ENCODE measurements at places on chromosomes 3 and 15. TPM values are rescaled to one million over a fixed set of nuclear protein-coding genes. Genes with fewer than 3 reads are reported as not detected.

DNA sequence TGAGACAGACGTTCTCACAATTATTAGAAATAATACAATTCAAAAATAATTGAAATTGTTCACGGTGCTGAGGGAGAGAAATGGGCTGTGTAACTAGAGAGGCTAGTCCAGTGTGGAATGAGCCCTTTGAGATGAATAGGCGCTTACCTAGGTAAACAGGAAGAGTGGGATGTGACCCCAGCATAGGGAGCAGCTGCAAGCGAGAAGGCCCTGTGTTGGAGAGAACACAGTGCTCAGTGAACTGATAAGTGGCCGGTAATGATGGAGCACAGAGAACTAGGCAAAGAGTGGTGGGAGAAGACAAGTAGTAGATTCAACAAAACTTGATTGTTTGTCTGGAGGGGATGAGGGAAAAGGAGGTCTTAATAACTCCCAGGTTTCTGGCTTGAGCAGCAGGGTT lies 103.9 kb downstream of the HCN4 start:
- peaks cover 8% of the 10 kb centered on the region for H3K36me3 ChIP-seq
- no peaks in the 10 kb centered on the region for H3K4me1 ChIP-seq
- DNase-seq = no peak
- no peaks in the 10 kb centered on the region for H3K27me3 ChIP-seq

Gene UBAP1L
- total RNA-seq = 7.2 TPM

Gene GP5
- total RNA-seq = not detected

Gene BNC1
- 10.7 TPM for total RNA-seq

DNA sequence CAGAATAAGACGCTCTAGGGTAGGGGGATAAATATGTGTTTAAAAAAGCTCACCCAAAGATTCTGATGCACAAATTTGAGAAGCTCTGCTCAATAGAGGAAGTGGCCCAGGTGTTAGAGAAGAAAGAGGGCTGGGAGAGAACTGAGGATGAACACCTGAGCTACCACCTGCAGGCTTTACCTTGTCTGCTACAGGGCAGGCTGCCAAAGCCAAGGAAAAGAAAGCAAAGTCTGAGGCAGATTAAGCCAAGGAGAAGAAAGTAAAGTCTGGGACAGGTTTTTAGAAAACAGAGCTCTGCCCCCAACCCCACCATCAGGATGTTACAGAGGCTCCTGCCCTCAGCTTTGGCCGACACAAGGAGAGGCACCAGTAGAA lies 92.9 kb downstream of the THRB start:
- no peak for DNase-seq
- no peaks in the 10 kb centered on the region for H3K4me1 ChIP-seq
- H3K27ac ChIP-seq = no peak overlapping the region
- no peaks in the 10 kb centered on the region for H3K36me3 ChIP-seq
- no peaks in the 10 kb centered on the region for H3K27me3 ChIP-seq
- no peak overlapping the region for H3K4me3 ChIP-seq

- no peak for DNase-seq
- no peaks in the 10 kb centered on the region for H3K27me3 ChIP-seq
- H3K36me3 ChIP-seq = no peaks in the 10 kb centered on the region
- no peak overlapping the region for H3K4me3 ChIP-seq
Observed at GRCh38 chr3:181210275-181210674, 220.7 kb upstream of the DNAJC19 start.

DNA sequence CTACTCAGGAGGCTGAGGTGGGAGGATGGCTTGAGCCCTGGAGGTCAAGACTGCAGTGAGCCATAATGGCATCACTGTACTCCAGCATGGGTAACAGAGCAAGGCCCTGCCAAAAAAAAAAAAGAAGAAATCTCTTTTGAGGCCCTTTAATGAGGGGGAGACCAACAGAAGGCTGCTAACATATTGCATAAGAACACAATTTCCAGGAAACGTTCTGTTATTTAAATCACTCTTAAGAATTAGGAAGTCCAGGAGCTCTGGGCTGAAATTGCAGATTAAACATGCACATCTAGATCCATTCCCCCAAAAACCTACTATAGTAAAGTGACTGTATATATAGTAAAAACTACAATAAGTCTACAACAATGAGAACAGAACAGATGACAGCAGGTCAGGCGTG lies 16.1 kb upstream of the BLM start:
- H3K27me3 ChIP-seq = no peaks in the 10 kb centered on the region
- H3K27ac ChIP-seq = no peak overlapping the region
- H3K36me3 ChIP-seq = no peaks in the 10 kb centered on the region
- no peak overlapping the region for H3K4me3 ChIP-seq
- H3K4me1 ChIP-seq = no peaks in the 10 kb centered on the region
- DNase-seq = no peak

Gene UBXN7
- total RNA-seq = 25.8 TPM

GRCh38 chr3:195746751-195747150 lies 26.0 kb downstream of the MUC20 start:
- no peaks in the 10 kb centered on the region for H3K36me3 ChIP-seq
- no peak overlapping the region for H3K4me3 ChIP-seq
- H3K27ac ChIP-seq = no peak overlapping the region
- H3K4me1 ChIP-seq = no peaks in the 10 kb centered on the region
- DNase-seq = no peak

DNA sequence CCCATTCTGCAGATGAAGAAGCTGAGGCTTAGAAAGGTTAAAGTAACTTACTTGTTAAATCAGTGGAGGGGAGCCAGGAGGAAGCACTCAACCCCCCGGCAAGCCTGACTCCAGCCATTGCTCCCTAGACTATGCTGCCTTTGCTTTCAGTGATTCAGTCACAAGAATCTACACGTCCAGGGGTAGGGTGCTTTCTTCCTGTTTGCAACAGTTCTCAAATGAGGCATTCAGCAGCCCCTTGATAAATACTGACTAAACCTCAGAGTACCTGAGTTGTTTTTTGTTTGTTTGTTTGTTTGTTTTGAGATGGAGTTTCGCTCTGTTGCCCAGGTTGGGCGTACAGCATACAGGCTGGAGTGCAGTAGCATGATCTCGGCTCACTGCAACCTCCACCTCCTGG lies 28.6 kb downstream of the MAGEF1 start:
- H3K4me3 ChIP-seq = no peak overlapping the region
- H3K27ac ChIP-seq = no peak overlapping the region
- no peak for DNase-seq
- H3K4me1 ChIP-seq = no peaks in the 10 kb centered on the region

Gene GOLGA6L2
- not detected for total RNA-seq

DNA sequence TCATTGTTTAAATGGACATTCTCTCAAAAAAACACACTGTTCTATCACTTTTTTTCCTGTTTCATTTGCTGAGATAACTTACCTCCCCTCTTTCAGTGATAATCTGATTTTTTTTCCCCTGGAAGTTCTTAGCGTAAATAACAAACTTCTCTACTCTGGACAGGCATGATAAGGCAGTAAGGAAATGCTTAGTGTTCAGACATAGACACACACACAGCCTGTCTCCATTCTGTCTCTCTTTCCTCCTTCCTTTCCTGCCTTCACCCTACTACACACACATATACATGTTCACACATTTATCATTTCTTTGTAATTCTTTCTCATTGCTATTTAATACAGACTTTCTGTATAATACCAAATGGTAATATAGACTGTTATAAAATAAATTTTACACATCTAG lies 470.8 kb upstream of the ROBO1 start:
- no peaks in the 10 kb centered on the region for H3K36me3 ChIP-seq
- no peaks in the 10 kb centered on the region for H3K4me1 ChIP-seq
- no peak overlapping the region for H3K27ac ChIP-seq
- no peak for DNase-seq
- H3K27me3 ChIP-seq = no peaks in the 10 kb centered on the region
- no peak overlapping the region for H3K4me3 ChIP-seq
